H1 (cell line): ENCODE measurements at places on chromosomes 4 and X.
A peak's percentile ranks its signal among the peaks of the same experiment; 100 is the strongest.

GRCh38 chrX:132751063-132751690, 207.3 kb downstream of the HS6ST2 start:
- DNase-seq = no peak

DNA sequence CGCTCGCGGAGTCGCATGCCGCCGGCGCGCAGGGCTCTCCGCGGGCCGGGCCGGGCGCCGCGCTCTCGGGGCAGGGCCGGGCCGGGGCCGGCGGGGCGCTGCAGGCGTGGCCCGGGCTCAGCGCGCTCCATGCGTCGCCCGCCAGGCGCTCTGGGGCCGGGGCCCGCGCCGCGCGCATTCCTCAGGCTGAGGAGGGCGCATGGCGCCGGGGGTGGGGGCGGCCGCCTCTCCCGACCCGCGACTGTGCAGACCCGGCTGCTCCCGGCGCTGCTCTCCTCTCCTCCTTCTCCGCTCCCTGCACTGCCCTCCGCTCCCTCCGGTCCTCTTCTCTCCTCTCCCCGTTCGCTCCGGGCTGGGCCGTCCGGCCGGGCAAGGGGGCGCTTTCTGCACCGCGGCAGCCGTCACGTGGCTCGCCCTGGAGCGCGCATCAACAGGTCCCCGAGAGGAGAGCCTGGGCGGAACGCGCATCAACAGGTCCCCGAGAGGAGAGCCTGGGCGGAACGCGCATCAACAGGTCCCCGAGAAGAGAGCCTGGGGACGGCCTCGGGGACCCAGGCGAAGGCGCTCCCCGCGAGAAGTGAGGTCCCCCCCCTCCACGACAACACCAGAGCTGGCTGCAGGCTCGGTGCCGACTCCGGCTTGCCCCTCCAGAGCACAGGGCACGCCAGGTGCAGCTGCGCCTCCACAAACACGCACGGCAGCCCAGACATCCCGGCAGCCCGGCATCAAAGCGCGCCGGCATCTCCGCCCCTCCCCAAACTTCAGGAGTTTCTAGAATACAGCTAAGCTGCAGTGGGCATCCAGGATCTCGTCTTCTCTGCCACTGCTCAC, 12.9 kb downstream of the PPP2R3B start:
- DNase-seq = peak; percentile 85

- no peak for DNase-seq
These were observed 546 bp downstream of the ZRSR2 start for GRCh38 chrX:15790769-15791290.

GRCh38 chrX:1034717-1035116, 177.7 kb downstream of the CRLF2 start:
- no peak for DNase-seq

DNA sequence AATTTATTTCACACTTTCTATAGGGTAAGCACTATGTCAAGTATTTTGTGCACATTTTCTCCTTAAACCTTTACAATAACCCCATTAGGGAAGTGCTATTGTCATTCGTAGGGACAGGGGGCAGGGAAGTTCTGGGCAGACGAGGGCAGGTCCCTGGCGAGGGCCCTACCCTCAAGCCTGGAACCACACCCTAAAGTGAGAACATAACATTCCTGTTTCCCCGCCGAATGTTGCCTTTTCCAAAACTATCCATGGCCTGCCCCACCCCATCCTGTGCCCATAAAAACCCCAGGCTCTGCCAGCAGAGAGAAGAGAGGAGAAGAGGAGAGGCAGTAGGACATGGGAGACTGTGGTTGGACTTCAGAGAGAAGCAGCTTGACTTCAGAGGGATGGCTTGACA, 39.8 kb upstream of the CCKAR start:
- DNase-seq = no peak
